ENCODE measurements at places on chromosomes 16 and 17.

DNA sequence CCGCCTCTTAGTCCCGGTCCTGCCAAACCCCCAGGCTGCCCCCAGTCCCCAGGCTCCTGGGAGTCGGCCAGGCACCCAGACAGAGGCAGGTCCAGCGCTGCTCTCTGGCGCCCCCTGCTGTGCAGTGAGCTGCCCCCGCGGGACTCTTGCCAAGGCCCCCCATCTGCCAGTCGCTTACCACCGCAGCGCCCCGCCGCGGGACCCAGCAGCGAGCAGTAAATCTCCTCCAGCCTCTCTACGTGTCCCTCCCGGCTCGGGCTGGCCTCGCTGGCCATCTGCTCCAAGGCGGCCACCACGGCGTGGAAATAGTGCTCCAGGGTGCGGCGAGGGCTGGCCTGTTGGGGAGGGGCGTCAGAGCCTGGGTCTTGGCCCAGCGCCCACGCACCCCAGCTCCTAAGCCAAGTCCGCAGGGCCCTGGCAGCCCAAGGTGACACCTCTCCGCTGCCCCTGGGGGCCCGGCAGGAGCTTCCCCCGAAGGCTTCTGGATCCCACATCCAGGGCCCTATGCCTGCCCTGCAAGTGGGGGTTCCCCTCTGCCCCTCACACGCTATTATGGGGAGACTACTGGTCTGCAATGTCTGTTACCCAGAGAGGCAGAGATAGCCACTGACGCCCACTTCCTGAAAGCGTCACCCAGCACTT is 33.7 kb upstream of the MFSD6L start:
- DNase-seq, result no peak

- no peak for DNase-seq
Measured at GRCh38 chr16:53932975-53933374, 229.0 kb downstream of the FTO start.

GRCh38 chr16:87675111-87675719 is 72.9 kb downstream of the JPH3 start:
- DNase-seq, result no peak

- no peak for DNase-seq
Measured at GRCh38 chr17:16923904-16924695, 47.8 kb downstream of the TNFRSF13B start.

DNA sequence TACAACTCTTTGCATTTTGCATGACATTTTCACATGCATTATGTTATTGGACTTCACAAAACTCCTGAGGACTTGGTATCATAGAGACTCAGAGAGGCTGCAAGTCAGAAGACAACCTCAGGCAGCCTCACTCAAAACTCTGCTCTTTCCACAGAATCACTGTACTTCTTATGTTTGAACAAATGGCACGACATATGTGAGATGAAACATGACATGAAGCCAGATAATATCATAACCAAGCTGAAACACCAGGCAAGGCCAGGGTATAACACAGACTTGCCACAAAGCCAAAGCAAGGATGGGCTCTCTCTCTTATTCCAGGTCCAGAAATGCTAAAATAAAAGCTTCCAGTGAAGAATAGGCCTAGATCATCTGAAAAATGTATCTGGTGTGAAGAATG is 425.8 kb upstream of the CDH5 start:
- DNase-seq, result no peak

- no peak for DNase-seq
Measured at GRCh38 chr17:44837196-44837595, 7.1 kb upstream of the GJC1 start.

- no peak for DNase-seq
Measured at GRCh38 chr17:15397620-15398019, 56.2 kb upstream of the TEKT3 start.

- DNase-seq, result no peak
Measured at GRCh38 chr17:21253646-21254441, 634 bp upstream of the NATD1 start.

- no peak for DNase-seq
Measured at GRCh38 chr16:61590577-61590976, 445.7 kb downstream of the CDH8 start.

DNA sequence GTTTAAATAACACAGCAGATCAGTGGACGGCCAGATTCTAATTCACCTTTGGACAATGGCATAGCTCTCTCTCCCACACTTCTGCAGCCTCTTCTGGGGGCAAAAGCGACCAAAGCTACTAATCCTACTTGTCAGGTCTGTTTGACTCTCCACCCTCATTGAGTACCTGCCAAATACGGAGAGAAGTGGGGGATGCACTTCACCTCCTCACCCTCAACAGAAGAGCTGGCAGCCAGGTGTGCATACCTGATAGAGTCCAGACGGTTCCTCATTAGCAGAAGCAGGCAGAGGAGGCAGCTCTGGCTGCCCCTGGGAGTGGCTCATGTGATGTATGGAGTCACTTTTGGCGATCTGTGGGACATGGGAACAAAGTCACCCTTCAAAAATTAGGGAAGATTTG is 4.9 kb downstream of the DNAH3 start:
- no peak for DNase-seq
